ENCODE measurements at places on chromosomes 2 and 18. TPM values are rescaled to one million over a fixed set of nuclear protein-coding genes. Genes with fewer than 3 reads are reported as not detected.

DNA sequence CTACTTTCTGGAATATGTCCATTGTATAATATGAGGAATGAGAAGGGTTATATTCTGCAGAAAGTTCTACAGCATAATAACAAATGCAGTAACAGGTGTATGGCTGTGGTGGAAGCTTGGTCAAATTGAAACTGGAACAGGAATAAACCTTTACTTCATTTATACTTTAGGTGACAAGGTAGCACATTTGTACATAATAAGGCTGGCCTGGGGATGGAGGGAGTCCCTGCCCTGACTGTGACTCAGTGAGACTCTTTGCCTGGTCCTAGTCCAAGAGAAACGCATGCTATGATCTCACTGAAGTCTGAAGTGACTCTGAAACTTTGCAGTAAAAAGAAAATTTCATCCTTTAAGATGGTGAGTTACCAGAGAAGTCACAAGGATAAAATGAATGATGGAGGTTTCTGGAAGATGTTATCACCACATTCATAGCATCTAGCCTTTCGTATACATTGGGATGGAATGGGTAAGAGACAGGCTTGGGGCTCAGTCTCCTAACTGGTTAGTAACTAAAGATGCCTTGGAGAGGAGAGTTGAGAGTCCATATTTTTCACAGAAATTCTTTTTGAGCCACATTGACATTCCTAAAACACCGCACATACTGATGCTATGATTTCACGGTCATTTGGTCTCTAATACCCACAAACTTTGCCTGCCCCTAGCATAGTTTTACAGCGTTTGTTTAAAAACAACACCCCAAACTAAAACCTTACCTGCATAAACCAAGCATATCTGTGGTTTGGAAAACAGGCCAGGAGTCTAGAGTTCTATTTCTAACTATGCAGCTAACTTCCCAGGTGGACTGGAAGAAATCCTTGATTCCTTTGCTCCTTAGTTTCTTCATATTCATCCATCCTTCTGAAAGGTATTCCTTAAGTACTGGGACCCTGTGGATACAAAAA lies 42.4 kb upstream of the NABP1 start:
- no peak for DNase-seq

GRCh38 chr2:125696560-125696959 lies 959.4 kb upstream of the GYPC start:
- no peak for DNase-seq

DNA sequence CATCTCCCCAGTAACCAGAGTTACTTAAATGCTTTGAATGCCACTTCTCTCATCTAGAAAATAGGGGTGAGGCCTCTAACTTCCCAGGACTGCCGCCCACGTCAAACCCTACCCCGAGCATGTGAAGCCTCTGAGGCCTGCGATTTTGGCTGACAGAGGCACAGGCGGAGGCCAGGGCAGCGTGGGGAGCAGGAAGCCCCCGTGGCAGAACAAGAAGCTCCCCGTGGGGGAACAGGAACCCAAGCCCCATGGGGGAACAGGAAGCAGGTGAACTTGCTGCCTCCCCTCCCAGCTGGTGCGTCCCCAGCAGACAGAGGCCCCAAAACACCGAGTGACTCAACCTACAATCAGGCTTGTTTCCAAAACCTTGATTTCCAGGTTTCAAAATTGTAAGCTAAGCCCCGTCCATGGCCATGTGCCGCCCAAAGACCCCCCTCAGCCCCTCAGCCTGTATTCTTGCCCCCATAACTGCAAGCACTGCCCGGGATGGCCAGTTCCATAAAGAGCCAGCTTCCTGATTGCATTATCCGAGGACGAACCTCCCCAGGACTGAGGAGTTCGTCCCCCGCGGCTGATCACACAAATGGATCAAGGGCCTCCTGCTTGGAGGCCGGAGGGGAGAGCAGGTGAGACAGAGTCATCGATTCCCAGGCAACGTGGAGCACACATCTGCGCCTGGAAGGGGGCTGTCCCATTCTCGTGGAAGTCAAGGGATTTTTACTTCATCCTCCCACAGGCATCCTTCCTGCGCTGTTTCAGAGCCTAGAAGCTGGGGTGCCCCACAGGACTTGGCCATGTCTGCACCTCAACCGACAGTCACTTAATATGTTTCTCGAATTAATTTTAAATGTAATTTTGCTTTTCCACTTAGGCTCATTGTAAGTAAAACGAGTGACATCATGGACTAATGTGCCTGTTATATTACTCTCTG lies 36.3 kb upstream of the CTDP1 start:
- DNase-seq: no peak

GCKR gene
- total RNA-seq: 0.69 TPM
